ENCODE measurements at places on chromosomes 7 and 10.

- DNase-seq: no peak
Measured at GRCh38 chr7:91005024-91005423, 259.2 kb upstream of the FZD1 start.

DNA sequence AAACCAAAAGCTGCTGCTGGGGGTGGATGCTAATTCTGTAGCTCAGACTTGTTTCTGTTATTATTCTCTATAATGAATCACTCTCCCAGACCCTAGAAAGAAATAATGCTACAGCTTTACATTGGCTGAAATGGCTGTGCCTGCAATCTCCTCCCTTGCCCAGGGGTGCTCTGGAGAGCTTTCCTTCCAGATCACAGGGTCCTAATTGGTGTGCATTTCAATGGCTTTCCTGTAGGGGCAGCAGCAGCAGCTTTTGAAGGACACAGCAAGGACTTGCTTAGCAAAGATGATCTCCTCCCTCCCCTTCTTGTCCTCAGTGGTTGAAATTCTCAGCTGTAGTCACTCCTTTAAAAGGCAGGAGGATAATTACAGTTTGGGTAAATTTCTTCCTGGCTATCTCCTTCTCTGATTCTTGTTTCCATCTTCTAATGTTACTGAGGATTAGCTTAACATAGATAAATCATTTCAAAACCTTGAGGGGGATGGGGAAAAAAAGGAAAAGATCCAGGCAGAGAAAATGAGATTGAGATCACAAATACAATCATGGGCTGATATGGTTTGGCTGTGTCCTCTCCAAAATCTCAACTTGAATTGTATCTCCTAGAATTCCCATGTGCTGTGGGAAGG, 120.2 kb upstream of the CTTNBP2 start:
- peak; percentile 89 for DNase-seq

- DNase-seq: no peak
Measured at GRCh38 chr7:40400525-40400924, 265.7 kb downstream of the SUGCT start.

GRCh38 chr7:49776994-49777393, 3.6 kb downstream of the VWC2 start:
- DNase-seq: no peak

- DNase-seq: no peak
Measured at GRCh38 chr7:69843653-69844052, 245.4 kb downstream of the AUTS2 start.

GRCh38 chr10:6351495-6351894, 148.8 kb downstream of the PFKFB3 start:
- no peak for DNase-seq

GRCh38 chr10:31928549-31929260, at the start of gene ARHGAP12:
TSS of gene ARHGAP12 (minus strand) at chr10:31928831. CDS start at chr10:31908855, 19,976 bp downstream.
- peak; percentile 95 for DNase-seq

DNA sequence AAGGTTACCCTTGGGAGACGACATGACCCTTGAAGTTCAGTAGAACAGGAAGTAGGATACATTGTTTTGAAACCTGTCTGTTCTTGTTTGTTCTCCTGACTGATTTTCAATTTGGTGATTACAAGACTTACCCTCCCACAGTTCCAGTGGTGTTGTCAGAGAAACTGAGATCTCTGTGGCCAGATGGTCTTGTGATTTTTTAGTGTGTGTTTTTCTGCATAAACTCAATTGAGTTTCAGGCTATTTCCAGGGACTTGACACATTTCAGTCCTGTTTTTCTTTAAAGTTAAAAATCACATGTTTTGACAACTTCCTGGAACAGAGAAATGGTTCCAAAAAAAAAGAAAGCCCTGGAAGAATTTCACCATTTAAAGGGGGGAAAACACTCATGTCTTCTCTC, 22.3 kb downstream of the PIK3CG start:
- no peak for DNase-seq

GRCh38 chr7:132376361-132377013, 199.8 kb downstream of the PLXNA4 start:
- DNase-seq: no peak

DNA sequence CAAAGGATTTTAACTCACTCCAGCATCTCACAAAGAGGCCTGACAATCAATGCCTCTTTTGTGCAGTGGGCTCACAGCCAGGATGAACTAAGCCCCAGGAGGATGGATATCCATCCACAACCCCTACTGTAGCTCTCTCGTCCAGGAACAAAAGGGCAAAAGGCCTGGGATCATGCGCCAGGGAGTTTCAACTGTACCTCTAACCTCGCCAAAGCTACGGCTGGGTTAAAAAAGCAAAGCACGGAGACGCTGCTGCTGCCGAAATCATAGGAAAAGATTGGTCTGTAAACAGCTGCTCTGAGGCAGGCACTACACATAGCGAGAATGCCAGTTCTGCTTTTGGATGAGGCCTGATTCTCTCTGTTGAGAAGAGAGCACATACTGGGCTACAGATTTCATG, 32.1 kb downstream of the VSTM4 start:
- DNase-seq: no peak

DNA sequence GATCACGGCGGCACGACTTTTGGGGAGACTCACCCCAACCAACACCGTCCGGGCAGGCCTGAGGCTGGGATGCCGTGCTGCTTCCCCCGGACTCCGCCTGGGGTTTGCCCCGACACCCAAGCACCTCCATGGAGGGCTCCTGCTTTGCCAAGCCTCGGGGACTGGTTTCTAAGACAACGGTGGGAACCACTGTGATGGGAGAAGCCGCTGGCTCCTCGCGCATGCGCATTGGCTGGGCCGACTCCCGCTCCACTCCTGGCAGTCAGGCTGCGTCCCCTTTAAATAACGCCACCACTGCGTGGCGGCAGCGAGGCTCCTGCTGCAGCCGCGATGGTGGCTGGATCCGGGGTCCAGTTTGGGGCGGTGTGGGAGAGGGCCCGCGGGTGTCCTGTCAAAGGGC, 201.0 kb downstream of the ZNF716 start:
- DNase-seq: no peak

- DNase-seq: no peak
Measured at GRCh38 chr7:15505761-15506160, 56.1 kb downstream of the AGMO start.

GRCh38 chr10:124155781-124156435, 62.5 kb upstream of the CHST15 start:
- DNase-seq: peak; percentile 89

DNA sequence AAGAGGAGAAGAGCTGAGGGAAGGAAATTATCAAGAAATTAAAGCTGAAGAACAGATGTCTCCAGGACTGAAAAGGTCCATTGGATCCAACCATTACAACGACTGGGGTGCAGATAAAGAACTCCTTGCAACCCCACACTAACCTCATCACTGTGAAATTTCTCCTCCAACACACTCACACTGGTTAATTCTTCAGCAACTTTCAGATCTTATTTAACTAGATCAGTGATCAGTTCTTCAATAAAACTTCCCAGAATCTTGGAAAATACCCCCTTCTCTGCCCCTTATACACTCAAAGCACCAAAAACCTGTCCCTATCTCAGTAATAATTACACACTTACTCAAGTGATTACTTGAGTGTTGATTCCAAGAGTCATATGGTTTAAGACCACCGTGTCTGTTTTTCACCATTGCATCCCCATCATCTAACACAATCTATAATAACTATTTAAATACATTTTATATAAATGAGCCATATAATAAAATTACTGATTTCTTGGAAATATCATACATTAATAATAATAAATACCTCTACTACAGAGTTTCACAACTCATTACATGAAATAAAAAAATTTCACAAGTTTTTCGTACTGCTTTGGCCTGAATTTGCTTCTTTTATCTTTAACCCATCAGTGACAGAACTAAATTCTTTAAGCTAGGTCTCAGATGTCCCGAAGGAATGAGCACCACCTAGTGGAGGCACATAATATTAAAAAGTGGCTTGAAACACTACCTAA, 123.7 kb downstream of the MPP7 start:
- no peak for DNase-seq

GRCh38 chr7:34108165-34108564, 202.8 kb downstream of the BMPER start:
- no peak for DNase-seq

DNA sequence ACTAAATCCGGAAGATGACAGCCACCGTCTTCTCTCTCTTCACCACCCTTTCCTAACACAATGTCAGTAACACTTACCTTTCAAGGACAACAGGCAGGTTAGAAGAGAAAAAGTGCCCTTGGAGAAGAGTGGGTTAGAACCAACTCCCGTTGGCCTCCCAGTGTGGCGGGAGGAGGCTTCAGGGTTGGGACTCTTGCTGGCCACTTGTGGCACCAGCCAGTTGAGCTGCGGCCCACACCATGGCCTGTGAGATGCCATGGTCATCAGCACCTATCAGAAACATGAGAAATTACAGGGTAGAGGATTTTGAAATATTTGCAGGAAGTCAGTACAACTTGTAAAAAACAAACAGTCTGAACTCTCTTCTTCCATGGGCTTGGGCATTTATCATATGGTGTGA, 93.8 kb downstream of the MKI67 start:
- DNase-seq: no peak

GRCh38 chr10:34667177-34667576, 147.9 kb downstream of the PARD3 start:
- DNase-seq: no peak

DNA sequence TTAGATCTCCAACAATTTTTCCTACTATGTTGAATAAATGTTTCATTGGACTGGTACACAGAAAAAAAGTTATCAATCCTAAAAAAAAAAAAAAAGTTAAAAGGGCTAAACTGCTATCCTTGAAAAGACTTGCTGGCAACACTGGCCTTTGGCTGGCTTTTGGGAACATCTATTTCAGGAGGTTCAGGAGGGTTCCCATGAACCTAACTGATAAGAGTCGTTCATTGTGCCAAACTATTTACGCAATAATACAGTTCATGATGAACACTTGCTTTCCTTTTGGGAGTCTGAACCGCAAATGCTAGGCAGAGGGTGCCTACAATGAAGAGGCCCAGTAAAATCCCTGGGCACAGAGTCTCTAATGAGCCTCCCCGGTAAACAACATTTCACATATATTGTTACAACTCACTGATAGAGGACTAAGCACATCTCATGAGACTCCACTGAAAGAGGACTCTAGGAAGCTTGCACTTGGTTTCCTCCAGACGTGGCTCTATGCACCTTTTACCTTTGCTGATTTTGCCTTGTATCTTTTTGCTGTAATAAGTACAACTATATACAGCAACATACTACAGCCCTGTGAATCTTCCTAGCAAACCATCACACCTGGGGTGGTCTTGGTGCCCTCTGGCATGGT, 45.0 kb downstream of the ZFAND4 start:
- no peak for DNase-seq

GRCh38 chr7:103929901-103930311, 59.6 kb downstream of the RELN start:
- no peak for DNase-seq

GRCh38 chr10:118827053-118827452, 72.3 kb upstream of the CACUL1 start:
- no peak for DNase-seq

DNA sequence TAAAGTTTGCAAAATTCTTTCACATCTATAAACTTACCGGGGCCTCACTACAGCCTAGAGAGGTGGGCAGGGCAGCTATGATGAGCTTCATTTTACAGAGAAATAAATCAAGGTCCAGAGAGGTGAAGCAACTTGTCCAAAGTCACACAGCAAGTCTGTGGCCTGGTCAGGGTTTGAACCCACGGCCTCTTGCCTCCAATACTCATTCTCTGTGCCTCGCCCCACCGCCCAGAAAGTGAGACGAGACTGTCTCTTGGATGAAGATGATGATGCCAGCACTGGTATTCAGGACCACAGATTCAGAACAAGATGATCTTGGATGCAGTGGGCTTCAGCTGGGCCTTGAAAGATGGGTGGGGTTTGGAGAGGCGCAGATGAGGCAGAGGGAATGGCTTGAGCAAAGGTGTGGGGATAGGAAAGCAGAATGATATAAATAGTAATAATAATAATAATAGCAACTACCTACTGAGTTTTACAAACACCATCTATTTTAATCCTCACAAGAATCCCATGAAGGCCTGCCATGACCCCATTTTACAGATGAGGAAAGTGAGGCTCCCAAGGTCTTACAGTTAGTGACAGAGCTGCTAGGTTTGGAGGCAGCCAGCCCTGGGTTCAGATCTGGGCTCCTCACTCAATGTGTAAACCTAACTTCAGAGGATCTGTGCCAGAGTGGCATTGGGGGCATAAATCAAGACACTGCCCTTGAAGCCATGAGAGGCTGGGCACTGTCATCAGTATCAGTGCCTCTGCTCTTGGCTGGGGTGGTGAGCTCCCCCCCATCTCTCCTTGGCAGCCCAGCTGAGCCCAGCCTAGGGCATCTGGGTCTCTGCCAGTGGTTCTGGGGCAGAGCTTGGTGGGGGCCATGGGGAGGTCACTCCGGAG, 70.0 kb downstream of the NEURL1 start:
- no peak for DNase-seq

DNA sequence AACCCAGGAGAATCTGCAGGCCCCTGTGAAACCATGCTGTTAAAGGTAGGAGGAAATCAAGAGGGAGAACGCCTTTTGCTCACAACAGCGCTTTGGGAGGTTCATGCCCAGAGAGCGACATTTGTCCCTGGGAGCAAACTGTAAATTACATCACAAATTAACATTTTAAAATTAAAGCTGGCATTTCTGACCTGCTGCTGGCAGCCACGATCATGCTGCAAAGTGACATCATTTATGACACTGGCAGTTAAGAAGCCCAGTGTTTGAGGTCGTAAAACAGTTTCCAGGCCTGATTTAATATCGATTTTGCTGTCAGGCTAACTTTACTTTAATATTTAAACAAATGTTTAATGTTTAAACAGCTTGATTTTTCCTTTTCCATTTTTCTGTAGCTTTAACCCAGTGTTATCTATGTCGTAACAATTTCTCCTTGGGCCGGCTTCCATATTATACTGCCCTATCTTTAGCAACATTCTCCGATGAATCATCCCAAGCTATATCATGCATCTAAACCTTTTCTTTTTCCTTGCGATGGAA, 86.5 kb upstream of the NPVF start:
- DNase-seq: no peak

DNA sequence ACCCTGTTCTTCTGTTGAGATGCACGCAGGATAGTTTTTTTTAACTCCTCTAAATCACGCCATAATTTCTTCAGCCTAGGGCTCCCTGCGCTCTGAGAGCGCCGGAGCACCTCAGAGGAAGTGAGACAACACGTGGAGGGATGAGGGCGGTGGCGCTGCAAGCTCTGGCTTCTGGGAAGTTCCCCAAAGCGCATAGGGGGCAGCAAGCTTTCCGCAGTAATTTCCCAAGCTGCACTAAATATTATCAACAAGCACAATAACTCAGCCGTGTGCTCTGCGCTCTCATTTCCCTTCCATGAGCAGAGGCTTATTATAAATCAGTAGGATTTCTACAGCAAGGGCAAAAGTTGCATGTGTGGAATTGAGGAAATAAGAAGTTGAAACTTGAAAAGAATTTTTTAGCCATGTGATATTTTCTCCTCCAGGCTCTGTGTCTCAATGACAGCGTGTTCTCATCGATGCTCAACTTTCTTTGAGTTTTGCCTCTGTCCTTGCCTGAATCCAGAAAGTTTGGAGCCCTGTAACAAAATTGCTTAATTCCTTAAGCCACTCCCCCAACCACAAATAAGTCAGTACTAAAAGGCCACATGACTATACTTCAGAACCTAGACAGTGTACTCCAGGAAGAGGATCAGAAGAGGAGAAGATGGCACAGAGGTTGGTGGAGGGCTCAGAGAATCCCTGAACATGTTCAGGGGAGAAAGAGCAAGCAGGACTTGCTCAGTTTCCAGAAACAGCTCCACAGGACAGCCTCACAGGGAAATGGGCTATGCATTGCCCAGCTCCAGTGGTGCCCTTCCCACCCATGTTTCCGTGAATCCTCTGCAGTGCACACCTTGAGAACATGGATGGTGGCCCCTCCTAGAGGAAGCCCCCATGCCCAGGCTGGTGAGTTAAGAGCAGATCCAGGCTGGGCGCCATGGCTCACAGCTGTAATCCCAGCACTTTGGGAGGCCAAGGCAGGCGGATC, 221.5 kb upstream of the GHITM start:
- no peak for DNase-seq

- DNase-seq: peak; percentile 59
Measured at GRCh38 chr10:76311752-76312636, 880.6 kb downstream of the LRMDA start.

All from kidney (tissue), 22 donors.